ENCODE measurements at places on chromosomes 5 and 9.

DNA sequence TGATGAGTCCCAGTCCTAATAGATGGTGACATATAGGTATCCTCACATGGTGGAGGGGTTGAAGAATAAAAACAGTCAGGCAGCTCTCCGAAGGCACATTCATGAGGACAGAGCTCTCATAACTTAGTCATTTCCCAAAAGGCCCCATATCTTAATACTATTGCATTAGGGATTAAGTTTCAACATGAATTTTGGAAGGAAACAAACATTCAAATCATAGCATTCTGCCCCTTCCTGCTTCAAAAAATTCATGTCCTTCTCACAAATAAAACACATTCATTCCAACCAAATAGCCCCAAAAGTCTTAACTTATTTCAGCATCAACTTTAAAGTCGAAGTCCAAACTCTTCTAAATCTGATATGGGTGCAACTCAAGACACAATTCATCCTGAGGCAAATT, 277.2 kb upstream of the NR4A3 start:
- no peak for DNase-seq

GRCh38 chr5:157732596-157733262, 1.5 kb downstream of the THG1L start:
- DNase-seq: no peak

- no peak for DNase-seq
These were observed 679 bp downstream of the SMC5 start for GRCh38 chr9:70259512-70259802.

DNA sequence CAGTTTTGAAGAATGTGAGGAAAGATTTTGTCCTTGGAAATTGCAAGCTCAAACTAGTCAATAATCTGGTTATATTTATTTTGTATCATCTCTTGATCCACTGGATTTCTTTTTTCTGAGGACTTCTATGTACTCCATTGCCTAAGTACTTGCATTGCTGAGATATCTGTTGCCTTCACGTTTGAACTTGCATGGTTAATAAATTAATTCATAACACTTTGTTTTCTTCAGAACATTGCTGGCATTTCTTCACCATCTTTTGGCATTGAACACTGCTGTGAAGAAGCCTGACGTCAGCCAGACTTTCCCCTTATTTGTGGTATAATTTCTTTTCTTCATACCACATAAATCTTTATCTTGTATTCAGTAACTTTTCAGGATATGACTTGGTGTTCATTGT, 246.0 kb upstream of the KIF2A start:
- DNase-seq: no peak

DNA sequence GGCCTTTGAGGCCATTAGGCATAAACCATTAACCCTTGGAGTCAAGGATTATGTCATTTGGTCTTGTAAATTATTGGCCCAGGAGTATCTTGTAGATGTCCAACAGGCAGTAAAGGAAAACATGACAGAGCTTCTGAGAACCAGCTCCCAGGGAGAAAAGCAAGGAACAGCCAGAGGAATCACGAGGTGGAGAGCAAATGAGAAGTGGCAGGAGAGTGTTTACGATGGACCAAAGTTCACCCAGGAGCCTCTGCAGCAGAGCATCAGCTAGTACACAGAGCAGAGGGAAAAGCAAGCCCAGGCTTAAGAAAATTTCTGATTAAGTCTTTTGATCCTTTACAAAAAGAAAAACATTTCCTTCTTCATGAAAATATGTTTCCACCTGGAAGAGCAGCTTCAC, 206.2 kb downstream of the NDUFS4 start:
- no peak for DNase-seq

- no peak for DNase-seq
These were observed 8.4 kb downstream of the CPLX2 start for GRCh38 chr5:175879743-175880142.

DNA sequence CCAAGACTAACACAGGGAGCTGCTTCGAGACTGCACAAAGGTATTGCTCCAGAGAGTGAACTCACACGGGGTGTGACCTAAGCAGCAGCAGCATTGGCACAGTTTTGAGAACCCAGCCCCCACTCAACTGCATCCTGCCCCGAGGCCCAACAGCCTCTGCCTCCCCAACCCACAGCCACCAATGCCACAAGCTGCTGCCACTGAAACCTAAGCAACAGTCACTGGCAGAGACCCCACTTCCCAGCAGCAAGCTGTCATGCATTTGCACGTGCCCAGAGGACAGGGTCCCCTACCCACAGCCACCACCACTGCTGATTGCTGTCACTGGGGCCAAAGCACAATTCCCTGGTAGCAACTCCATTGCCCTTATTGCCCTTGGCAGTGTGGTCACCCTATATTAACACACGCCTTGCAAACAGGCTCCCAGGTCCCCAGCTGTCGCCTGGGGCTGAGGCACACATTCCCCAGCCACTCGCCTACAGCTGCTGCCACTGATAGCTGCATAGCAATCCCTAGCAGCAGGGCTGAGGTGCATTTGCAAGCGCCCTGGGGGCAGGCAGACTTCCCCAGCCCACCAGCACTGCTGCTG, 141.0 kb downstream of the AGTPBP1 start:
- no peak for DNase-seq

- no peak for DNase-seq
These were observed 79.5 kb downstream of the GLIS3 start for GRCh38 chr9:4220346-4220745.

DNA sequence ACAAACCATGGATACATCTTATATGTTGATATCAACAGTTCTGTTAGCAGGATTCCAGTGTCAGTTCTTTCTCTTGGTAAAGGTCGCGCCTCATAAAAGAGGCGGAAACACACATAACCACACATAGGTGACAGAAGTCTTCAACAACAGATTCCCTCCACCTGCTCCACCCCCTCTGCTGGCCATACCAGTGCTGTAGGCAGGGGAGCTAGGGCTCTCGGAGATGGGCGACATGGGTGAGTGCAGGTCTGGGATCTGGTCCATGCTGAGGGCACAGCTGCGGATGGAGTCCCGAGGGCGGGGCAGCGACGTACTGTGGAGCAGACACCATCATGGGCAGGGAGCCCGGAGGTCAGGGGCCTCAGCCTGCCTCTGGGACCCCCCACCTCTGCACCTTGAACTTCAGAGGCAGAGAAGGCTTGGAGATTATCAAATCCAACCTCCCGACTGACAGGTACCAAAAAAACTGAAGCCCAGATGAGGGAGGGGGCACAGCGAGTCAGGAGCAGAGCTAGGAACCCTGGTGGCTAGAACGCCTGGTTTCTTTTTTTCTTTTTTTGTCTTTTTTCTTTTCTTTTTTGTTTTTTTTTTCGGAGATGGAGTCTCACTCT, 12.0 kb upstream of the TOR2A start:
- DNase-seq: no peak

- DNase-seq: no peak
These were observed 219.5 kb downstream of the NR3C1 start for GRCh38 chr5:143183989-143184388.

- no peak for DNase-seq
These were observed 123.4 kb upstream of the NFIL3 start for GRCh38 chr9:91547081-91547480.

DNA sequence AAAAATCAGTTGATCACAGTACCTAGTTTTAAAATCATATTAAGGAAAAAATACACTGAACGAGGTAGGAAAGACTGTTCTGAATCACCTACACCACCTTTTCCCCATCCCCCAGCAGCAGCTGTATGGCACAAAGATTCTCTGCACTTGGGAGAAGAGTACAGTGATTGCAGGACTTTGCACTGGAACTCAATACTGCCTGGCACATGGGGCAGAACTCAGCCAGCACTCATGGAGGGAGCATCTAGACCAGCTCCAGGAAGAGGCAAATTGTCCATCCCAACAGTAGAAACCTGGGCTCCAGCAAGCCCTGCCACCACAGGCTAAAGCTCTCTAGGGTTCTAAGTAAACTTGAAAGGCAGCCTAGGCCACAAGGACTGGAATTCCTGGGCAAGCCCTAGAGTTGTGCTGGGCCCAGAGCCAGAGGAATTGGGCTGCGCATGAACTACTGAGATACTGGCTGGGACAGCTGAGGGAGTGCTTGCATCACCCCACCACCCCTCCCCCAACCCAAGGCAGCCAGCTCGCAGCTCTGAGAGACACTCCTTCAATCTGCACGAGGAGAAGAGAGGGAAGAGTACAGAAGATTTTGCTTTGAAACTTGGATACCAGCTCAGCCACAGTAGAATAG, 654.4 kb upstream of the CDH6 start:
- no peak for DNase-seq

GRCh38 chr5:96807075-96807654, 580 bp downstream of the ERAP1 start:
- no peak for DNase-seq

- DNase-seq: no peak
These were observed 115.6 kb upstream of the ALDH1B1 start for GRCh38 chr9:38276771-38277439.

DNA sequence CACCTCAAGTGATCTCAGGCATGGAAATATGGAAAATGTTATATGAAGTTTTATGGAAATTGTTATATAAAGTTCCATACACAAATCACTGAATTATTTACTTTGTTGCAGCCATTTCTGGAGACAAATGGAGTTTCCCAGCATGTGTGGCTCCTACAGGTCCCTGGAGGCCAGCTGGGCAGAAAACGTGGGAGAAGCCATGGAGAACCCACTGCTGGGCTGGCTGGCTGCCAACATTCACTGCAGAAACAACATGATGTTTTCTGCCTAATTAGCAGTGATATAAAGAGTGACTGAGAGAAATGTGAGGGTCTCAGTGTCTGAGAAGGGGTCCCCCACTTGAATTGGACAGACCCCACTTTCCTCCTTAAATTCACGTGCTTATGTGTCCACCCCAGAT, 208.8 kb upstream of the IRX2 start:
- DNase-seq: no peak

GRCh38 chr5:148713735-148714508, 59.6 kb upstream of the HTR4 start:
- no peak for DNase-seq

DNA sequence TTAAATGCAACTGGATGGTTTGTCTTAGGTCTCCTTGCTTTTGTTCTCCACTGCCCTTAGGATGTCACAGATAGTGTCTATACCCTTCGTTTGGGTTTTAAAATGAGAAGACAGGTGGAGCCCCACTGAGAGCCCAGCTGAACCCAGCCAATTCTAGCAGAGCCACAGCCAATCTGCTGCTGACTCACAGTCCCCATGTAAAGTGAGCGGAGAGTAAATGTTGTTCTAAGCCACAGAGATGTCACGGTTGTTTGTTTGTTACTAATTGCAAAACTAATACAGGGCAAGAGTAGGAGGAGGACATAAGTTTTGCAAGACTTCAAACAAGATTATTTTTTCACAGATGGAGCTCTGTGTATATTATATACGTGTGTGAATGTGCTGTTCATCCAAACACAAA, 50.5 kb upstream of the AGXT2 start:
- DNase-seq: no peak

DNA sequence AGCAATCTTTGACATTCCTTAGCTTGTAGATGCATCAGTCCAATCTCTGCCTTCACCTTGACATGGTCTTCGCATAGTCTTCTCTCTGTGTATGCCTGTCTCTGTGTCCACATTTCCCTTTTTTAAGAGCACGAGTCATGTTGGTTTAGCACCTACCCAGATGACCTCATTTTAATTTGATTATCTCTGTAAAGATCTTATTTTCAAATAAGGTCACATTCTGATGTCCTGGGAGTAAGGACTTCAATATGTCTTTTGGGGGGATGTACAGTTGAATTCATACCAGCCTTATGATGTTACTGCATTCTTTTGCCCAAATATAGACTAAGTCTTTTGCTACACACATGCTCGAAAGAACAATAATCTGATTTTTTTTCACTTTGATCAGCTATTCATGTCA, 6.9 kb downstream of the KCTD16 start:
- no peak for DNase-seq

DNA sequence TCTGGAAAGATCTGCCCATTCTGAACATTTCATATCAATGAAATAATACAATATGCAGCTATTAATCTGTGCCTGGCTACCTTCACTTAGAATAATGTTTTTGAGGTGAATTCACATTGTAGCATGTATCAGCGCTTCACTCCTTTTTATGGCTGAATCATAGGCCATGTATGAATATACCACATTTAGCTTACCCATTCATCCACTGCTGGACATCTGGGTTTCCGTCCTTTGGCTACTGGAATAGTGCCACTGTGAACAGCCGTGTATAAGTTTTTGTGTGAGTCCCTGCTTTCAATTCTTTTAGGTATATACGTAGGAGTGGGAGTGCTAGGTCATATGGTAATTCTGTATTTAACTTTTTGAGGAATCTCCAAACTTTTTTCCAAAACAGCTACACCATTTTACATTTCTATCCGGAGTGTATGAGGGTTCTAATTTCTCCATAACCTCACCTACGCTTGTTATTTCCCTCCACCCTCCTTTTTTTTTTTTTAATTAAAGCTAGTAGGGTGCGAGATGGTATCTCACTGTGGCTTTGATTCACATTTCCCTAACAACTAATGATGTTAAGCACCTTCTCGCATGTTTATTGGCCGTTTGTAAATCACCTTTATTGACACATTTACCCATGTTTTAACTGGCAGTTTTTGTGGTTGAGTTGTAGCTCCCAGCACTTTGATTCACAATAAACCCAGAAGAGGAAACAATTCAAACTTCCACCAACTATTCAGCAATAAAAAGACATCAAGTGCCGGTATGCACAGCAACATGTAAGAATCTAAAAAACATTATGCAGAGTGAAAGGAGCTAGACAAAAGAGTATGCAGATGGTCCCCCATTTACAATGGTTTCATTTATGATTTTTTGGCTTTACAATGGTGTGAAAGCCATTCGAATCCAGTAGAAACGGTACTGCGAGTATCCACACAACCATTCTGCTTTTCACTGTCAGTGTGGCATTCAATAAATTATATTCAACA, 8.1 kb downstream of the SEMA4D start:
- DNase-seq: no peak
